ENCODE measurements at places on chromosomes 7 and 10. TPM values are rescaled to one million over a fixed set of nuclear protein-coding genes. Genes with fewer than 3 reads are reported as not detected.

SLC13A4 gene
- total RNA-seq = not detected

SPDYE5 gene
- total RNA-seq = not detected

TSC22D4 gene
- 44.3 TPM for total RNA-seq

TMEM178B gene
- total RNA-seq = 1.5 TPM

ELAPOR2 gene
- total RNA-seq = not detected

MYPN gene
- total RNA-seq = 3.0 TPM

SNCG gene
- total RNA-seq = 9.9 TPM

ALOX5 gene
- total RNA-seq = 0.83 TPM

AOAH gene
- total RNA-seq = not detected

OPN1SW gene
- not detected for total RNA-seq

CALHM3 gene
- total RNA-seq = 0.47 TPM

OPALIN gene
- not detected for total RNA-seq

HTR5A gene
- total RNA-seq = not detected

Data from A549 treated with Mapracorat at 1 μM for 4 hours (cell line).